ENCODE measurements at places on chromosomes 2 and 18.

DNA sequence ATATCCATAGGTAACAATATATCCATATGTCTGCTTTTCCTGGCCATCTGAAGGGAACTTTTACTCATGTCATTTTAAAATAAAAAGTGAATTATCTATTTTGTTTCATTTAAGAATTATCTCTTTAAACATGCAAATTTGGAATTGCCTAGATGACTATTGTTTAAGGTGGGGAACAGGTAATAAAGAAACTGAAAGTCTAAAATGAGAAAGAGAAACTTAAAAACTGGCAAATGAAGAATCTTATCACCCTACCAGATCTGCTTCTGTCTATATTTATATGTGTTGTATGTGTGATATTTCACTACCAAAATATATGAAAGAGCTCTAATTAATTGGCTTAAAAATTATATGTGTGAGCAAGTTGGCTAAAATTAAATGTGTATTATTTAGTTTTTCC, 243.2 kb upstream of the KCNH7 start:
- DNase-seq: no peak

GRCh38 chr18:60568220-60568619, 195.6 kb upstream of the MC4R start:
- no peak for DNase-seq

GRCh38 chr2:102437122-102437521, 14.2 kb downstream of the IL18RAP start:
- no peak for DNase-seq

DNA sequence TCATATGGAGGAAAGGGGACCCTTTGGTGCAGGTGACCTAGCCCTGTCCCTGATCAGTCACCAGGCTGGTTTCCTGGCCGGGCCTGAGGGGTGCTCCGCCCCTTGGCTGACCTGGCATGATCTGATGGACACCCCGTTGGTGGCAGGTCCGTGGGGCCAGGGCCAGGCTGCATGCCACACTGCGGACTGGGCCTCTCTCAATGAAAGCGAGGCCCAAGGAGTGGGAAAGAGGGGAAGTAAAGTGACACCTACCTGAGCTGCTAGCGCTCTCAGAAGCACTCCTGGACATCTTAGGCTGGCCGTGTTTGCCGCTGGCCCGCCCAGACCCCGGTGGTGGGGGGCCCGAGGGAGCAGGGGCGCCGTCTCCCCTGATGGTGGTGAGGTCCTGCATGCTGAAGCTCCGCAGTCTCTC, 33.1 kb downstream of the MRPL35 start:
- DNase-seq: no peak

- no peak for DNase-seq
Measured at GRCh38 chr2:134582547-134582899, 136.3 kb downstream of the TMEM163 start.

DNA sequence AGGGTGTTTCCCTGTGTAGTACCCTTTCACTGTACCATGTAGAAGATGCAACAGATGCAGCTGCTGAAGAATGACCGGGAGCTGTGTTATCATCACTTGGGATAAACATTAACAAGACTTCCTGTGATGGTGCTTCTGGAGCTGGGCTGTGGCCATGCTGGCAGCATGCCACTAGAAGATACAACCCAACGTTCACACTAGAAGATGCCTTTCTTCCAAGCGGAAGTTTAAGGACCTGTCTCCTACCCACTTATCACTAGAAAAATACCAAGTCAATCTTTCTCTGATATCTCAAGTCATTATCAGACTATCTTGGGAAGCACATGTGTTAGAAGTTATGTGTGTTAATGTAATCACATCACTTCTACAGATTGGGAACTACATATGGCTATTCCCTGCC, 953.5 kb downstream of the CNTNAP5 start:
- DNase-seq: no peak

- no peak for DNase-seq
Measured at GRCh38 chr2:226623587-226624368, 175.8 kb downstream of the IRS1 start.

DNA sequence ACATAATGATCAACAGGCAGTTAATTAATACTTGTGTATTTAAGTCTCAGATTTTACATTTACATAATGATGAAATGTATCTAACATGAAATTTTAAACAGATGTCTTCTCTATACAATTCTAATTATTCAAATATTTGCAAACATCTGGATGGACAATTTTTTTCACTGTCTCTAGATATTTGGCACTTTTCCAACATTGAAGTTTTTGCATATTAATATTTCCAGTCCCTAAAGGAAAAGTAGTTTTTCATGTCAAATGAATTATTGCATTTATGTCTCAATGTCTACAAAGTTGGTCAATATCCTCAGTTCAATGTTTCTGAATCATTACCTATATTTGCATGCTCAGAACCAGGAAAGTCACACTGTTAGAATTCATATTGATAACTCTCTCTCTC, 560.9 kb upstream of the PKDCC start:
- DNase-seq: no peak

- DNase-seq: no peak
Measured at GRCh38 chr2:98921062-98921461, 15.0 kb downstream of the CRACDL start.

GRCh38 chr2:191923652-191923997, 76.7 kb upstream of the CAVIN2 start:
- DNase-seq: no peak

DNA sequence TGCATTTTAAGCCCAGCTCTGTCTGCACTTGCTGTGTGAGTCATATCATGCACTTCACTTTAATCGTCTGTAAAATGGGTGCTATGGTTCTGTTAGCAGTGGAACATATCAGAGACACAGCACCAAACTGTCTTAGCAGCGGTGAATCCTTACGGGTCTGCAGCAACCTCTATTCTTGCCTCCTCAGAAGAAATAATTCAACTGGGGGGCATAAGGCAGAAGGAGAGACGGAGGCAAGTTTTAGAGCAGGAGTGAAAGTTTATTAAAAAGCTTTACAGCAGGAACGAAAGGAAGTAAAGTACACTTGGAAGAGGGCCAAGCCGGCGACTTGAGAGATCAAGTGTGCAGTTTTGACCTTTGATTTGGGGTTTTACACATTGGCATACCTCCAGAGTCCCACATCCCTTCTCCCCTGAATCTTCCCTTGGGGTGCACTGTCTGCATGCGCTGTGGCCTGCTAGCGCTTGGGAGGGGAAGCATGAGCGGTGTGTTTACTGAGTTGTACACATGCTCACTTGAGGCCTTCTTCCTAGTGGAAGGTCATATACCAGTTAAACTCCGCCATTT, 109.8 kb downstream of the DDX1 start:
- DNase-seq: no peak

GRCh38 chr2:59236723-59237122, 995.6 kb upstream of the FANCL start:
- DNase-seq: no peak

- DNase-seq: no peak
Measured at GRCh38 chr2:40896358-40896757, 444.5 kb upstream of the SLC8A1 start.

DNA sequence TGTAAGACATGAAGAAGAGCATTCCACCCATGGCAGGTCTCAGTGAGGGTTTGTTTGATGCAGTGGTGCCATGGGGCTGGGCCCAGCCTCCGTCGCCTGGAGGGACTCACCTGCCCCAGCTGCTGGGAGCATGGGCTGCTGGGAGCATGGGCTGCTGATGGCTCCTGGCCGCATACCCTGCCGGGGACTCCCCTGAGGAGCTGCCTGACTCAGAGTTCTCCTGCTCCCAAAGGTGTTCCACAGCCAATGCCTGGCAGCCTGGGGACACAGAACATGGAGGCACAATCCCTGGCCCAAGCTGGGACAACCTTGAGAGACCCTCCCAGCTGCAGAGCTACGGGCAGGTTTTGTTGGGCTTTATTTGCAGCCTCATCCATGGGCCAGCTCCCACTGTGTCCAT, 108.4 kb downstream of the COPS8 start:
- no peak for DNase-seq

- no peak for DNase-seq
Measured at GRCh38 chr2:201205515-201205849, 22.5 kb downstream of the CASP10 start.

- no peak for DNase-seq
Measured at GRCh38 chr2:238160206-238161129, 1.7 kb downstream of the ERFE start.

- DNase-seq: no peak
Measured at GRCh38 chr2:38438883-38439612, 62.0 kb upstream of the ATL2 start.

- DNase-seq: no peak
Measured at GRCh38 chr18:23819001-23819400, 129.7 kb downstream of the LAMA3 start.

DNA sequence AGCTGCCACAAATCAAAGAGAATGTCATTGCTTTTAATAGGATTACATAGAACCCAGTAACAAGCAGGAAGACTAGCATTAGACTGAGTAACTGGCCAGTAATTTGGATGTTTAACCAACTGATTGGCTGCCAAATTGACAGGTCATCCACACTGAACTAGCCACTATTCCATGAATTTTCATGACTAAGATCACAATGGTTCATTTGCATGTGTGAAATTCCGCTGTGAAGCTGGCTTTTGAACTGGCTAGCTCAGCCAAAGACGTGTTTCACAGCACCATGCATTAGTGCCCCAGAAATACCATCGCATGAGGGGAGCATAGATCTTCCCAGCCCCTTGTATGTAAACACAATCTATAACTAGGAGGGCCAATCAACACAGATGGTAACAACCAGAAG, 649.8 kb downstream of the ARHGAP15 start:
- DNase-seq: no peak

GRCh38 chr2:58709687-58710354, 468.7 kb upstream of the FANCL start:
- no peak for DNase-seq

DNA sequence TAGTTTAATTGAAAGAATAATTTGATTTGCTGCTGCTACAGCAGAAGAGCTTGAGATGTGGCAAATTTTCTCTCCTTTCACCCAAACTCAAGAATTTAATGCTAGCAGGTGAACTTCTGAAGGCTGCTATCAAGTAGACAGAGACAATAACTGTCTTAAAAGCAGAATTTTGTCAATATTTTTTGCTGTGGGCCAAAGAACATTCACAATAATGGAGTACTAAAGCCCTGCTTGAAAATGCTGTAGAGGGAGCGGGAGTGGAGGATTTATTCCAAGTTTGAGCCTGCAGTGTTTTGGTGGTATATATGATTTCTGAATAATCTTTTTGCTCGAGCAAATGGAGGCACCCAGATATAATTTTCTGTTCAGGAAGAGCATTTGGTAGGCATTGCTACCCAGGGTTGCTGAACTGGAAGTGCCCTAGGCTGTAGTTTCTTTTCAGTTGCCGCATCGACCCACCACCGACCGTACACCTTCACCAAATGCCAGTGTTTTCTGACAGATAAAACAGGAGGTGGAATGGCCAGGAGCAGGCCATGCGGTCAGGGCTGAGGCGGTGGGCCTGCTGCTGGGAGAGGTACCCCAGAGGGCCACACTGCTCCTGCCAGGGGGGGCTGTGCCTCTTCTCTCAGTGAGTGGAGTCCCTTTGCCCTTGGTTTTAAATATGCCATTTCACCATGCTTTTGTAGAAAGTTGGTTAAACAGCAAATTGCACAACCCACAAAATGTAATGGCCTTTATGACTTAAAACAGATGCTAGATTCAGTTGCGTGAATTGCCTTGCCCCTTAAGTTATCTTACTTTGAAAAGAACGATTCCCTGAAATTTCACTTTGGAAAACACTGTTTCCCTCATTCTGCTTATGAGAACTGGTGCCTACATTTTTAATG, 36.4 kb downstream of the TSHZ1 start:
- DNase-seq: no peak

DNA sequence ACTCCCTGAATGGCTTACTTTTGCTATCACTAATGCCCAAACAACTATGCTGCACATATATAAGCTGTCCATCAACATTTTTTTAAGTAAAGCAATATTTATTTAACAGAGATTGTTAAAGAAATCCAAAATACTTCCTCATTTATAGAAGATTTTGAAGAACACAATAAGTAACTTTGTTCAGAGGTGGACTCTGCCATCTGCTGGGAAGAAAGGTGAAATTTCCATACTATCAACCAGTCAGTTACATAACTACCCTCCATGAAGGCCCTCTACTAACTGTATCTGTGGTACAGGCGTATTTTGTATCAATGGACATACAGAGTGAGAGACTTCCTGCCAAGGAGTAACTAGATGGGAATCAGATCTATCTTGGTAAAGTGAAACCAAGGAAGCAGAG, 106.0 kb downstream of the DTNB start:
- peak; percentile 40 for DNase-seq

GRCh38 chr18:76495006-76495370, at the start of gene ZNF516:
TSS of gene ZNF516 (minus strand) at chr18:76495242. CDS start at chr18:76443054, 52,188 bp downstream.
- peak; percentile 23 for DNase-seq

DNA sequence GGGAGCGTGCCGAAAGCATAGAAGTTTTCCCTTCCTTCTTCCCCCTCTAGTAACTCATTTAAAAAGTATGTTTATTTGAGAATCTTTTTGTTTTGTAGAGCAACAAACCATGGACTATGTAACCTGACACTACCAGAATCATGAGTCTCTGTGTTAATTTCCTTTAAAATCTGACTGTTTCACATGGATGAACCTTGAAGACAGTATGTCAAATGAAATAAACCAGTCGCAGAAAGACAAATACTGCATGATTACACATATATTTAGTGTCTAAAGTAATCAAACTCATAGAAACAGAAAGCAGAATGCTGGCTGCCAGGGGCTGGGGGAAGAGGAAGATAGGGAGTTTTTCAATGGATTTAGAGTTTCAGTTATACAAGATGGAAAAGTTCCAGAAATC, 32.3 kb downstream of the PTPN2 start:
- no peak for DNase-seq

DNA sequence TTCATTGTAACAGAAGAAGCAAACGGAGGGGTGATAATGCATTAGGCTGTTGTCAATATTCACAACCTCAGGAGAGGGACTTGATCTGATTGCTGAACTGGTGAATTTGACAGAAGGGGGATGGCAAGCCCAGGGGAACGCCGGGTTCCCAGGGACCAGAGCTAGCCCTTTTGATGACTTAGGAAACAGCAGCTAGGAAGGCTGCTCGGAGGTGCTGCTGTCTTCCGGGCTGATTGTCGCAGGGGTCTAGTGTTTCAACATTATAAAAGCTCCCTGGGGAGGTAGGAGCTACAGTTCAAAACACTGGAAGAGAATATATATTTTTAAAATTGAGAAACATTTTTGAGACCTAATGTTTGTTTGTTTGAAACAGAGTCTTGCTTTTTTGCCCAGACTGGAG, 47.3 kb downstream of the CD8B2 start:
- no peak for DNase-seq

DNA sequence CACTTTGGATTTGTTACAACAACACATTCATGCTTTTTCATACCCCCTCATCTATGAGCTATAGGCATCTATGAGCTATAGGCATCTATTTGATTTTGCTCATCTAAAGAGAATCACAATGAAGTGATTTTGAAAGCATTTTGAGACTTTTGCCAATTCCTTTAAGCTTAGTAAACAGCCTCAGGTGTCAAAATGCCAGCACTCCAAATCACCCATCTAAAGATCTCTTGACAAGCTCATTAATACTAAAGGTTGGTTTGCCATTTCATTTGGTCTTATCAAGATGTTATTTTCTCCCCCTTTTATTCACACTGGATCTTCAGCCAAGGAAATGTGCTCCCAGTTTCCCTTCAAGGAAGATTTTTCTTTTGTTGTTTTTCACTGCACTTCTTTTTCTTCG, 110.7 kb upstream of the TLK1 start:
- DNase-seq: no peak

GRCh38 chr2:60463249-60463648, 90.2 kb downstream of the BCL11A start:
- no peak for DNase-seq
